Activated T-cell treated with anti-CD3 and anti-CD28 coated beads, Interleukin-2, amount 50 U/mL, for 72 hours (primary cell): ENCODE measurements at places on chromosomes 1 and 21. TPM values are rescaled to one million over a fixed set of nuclear protein-coding genes. Genes with fewer than 3 reads are reported as not detected.

The CRTC2 gene
- 121 TPM for total RNA-seq

The SPATA1 gene
- total RNA-seq, result 2.3 TPM

The NES gene
- total RNA-seq, result 0.05 TPM

The CYP4Z1 gene
- not detected for total RNA-seq

The TPR gene
- total RNA-seq, result 151 TPM
